AG09309 (cell line): ENCODE measurements at places on chromosomes 12 and 14.
A peak's percentile ranks its signal among the peaks of the same experiment; 100 is the strongest.

GRCh38 chr14:56202256-56202655 lies 84.0 kb downstream of the PELI2 start:
- no peak for DNase-seq

- DNase-seq: no peak
These were observed 663 bp downstream of the WASHC3 start for GRCh38 chr12:102061096-102061559.

- DNase-seq: peak; percentile 31
These were observed 54.3 kb downstream of the GALNT9 start for GRCh38 chr12:132275110-132275531.

DNA sequence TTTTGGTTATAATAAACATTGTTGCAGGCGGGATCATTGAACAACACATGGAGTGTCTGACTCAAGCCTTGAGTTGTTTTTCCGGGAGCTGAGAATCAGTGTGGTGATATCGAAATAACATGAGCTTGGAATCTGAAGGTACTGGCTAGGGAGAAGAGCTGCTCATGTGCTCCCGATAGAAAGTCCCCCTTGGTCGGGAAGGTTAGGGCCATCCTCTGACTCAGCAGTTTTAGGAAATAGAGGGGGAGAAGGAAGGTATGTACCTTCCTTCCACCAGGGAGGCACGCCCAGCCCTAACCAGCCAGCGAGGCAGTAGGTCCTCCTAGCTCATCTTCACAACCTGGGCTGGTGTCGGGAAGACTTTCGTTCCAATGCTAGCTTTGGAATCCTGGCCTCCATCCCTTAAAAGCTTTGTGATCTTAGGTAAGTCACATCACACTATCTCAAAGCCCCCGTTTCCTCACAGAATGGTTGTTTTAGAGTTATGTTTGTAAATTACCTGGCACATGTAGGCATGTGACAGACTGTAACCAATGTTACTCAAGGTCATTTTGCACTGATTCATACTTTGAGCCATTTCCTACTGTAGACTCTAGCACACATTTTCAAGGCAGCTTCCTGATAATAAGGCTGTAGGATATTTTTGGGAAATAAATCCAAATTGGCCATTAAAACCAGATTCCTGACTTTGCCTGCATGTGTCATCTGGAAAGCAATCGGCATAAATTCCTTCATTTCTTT lies 1.9 kb upstream of the RAB35 start:
- DNase-seq: peak; percentile 59

DNA sequence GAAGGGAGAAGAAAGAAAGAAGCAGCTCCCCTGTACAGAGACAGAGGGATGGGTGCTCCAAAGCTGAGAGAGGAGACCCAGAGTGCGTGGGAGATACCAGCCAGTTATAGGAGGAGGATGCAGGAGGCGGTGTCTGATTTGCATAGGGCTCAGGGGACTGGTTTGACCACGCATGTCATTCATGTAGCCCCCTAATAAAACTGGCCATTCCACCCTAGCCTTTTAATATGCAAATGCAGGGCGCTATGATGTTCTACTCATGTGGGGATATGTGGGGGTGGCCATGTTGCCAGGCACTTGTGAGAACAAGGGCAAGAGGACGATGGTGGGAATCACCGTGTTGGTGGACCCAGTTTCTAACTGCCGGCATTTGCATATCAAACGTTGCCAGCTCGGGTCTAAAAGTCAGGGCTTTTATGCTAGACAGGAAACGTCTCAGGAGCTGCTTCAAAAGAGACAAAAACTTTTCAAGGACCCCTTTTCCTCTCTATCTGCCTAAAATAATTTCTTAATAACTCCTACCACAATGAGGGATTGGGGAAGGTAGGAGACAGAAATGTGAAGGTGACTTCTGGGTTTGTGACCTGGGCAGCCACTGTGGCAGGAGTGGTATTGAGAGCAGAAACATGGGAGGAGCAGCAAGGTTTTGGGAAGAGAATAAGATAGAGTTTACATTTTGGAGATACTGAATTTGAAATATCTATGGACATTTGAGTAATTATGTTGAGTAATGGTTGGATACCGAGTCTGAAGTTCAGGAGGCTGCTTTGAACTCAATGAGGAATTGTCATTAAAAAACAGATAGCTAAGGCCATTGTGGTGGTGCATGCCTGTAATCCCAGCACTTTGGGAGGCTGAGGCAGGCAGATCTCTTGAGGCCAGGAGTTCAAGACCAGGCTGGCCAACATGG lies 2.2 kb upstream of the ATXN3 start:
- no peak for DNase-seq

DNA sequence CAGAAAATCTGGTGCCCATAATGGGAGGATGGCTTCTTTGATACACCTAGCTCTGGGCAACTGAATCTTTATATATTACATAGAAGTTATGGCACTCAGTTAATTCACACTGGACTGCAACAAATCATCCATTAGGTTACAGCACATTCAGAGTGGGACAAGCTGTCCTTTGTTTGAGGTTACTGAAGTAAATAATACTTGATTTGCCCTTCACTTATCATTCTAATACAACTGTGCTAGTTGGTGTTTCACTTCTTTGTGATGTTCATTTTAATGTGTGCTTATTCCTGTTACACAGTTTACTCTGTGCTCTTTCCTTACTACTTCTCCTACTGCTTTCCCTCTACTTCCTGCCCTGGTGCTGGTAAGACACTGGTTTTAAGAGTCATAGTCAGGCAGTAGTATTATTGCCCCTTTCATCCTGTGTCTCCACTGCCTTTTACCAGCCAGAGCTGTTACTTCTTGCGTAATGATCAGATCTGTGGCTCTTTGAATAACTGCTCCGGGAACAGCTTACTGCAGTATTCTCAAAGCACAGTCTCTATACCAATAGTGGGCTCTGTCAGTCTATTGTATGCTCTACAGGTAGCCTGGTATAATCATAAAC lies 36.4 kb upstream of the GXYLT1 start:
- no peak for DNase-seq

GRCh38 chr12:22283508-22283907 lies 51.0 kb downstream of the ST8SIA1 start:
- no peak for DNase-seq

DNA sequence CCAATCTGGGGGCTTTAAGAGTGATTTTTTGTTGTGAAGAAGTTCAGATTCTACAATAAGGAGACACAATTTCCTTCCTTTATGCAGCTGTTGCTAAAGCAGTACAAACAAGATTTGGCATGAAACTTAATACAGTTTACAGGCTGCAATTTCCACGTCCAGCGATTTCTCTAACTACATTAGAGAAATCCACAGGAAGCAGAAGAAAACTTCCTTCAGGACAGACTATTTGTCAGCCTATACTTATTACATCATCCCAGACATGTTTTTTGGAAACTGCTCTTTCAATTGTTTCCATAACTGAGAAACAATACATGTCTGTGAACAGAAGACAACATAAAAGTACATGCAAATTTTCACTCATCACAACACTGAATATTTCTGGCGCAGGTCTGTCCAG lies 204.3 kb downstream of the TTC7B start:
- DNase-seq: no peak

DNA sequence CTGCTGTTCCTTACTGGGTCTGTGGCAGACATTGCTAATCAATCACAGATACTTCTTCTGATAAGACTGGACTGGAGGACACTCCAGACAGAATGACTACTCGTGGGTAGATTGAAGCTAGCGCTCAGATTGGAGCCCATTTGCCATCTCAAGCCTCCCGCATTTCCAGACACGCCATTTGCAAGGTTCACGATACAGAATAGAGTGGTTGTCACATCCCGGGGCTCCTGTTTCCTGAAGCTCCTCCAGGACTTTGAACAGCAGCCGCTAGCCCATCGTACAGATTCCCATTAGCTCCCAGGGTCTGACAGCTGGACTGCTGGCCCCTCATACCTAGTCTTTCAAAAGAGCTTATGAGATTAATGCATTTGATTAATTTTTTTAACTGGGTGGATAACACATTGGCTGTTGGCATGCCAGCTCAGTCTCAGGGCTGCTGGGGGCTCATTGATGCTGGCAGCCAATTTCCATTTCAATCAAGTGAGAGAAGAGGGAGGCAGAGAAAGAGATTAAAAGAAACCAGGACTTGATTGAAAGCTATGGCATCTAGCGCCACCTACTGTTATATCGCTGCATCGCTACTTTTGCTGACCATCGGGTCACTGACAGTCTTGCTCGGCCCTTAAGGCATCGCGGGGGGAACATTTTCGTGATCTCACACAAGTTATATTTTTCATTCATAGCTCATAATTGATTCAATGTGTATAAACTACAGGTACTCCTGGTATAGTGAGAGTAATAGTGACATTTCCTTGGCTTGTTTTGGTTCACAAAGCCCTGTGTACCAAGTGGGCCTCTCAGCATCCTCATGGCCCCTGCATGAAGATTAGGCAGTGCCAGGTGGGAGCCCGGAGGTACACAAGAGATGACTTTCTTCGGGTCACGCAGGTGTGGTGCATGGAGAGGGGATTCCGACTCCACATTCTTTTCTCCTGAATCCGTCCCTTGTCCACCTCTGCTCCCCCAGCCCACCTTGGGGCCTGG lies 78.6 kb downstream of the CCDC60 start:
- DNase-seq: peak; percentile 1

- peak; percentile 29 for DNase-seq
These were observed 58.3 kb upstream of the ARID2 start for GRCh38 chr12:45671254-45671653.

GRCh38 chr12:94725375-94726168 lies 75.2 kb upstream of the TMCC3 start:
- peak; percentile 18 for DNase-seq

DNA sequence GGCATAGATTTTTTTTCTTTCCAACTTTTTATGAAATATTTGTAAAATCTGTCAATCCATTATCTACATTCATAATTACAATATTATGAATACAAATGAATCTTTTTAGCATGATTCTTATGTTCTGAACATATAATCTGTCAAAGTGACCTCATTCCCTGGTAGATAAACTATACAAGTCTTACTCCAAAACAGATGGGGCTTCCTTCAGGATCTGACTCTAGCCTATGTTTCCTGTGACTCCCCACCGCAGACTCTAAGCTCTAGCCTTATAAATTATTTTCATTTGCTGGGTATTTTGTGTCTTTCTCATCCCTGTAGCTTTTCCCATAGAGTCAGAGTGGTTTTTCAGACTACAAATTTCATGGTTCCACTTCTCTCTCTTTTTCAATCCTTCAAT lies 202.1 kb upstream of the KITLG start:
- no peak for DNase-seq

GRCh38 chr12:19778172-19778571 lies 338.9 kb downstream of the AEBP2 start:
- DNase-seq: no peak

DNA sequence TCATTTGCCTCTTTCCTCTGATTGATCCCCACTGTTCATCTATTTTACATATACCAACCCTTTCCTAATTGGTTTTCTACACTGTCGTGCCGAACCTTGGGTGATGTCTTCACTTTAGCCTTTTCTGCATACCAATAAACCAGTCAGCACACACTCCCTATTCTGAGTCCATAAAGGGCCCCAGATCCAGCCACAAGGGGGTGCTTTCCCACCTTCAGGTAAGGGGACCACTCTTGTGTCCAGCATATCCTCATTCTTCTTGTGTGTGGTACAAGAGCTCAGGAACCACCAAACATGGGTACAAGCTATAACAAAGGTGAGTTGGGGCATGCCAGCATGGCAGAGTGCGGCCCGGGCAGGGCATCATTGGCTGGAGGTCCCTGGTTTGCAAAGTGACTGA lies 859.8 kb downstream of the FSCB start:
- DNase-seq: no peak

DNA sequence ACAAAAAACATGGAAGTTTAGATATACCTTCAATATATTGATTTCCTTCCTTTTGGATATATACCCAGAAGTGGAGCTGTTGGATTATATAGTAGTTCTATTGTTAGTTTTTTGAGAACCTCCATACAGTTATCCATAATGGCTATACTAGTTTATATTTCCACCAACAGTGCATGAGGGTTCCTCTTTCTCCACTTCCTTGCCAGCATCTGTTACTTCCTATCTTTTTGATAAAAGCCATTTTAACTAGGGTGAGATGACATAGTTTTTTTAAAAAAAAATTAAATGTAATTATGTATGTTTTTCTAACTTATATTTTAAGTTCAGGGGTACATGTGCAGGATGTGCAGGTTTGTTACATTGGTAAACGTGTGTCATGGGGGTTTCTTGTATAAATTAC lies 10.0 kb upstream of the SLC38A4 start:
- DNase-seq: no peak

DNA sequence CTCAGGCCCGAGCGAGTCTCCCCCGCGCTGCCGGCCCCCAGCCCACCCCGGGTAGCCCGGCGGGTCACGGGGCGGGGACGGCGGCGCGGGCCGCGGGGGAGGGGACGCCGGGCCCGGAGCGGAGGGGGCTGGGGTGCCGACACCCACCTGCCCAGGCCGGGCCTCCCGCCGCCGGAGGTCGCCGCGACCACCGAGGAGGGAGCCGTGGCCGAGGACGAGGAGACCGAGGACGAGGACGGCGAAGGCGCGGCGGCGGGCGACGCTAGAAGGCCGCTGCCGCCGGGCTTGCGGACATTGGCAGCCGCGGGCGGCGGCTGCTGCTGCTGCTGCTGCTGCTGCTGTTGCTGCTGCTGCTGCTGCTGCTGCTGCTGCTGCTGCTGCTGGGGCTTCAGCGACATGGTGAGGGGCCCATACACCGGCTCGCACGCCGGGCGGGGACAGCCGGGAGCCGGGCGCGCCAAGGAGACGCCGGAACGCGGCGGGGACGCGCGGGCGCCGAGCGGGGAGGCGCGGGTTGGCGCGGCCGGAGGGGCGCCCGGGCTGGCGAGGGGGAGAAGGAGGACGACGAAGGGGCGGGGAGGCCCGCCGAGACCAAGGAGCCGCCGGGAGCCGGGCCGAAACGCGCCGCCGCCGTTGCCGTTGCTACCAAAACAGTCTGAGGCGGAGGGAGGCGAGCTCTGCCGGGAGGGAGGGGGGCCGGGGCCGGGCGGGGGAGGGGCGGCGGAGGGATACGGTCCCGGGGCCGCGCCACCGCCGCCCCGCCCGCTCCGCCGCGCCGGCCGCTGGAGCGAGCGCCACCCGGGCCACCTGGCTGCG lies at the start of gene ATXN2:
Gene ATXN2 (minus strand): TSS at position 679 of the 816 bp plus-strand sequence. CDS start 281 bp downstream, at position 398.
- DNase-seq: no peak

- no peak for DNase-seq
These were observed 14.9 kb downstream of the HCAR2 start for GRCh38 chr12:122688291-122688690.

GRCh38 chr12:5505116-5505515 lies 73.2 kb downstream of the NTF3 start:
- DNase-seq: no peak

DNA sequence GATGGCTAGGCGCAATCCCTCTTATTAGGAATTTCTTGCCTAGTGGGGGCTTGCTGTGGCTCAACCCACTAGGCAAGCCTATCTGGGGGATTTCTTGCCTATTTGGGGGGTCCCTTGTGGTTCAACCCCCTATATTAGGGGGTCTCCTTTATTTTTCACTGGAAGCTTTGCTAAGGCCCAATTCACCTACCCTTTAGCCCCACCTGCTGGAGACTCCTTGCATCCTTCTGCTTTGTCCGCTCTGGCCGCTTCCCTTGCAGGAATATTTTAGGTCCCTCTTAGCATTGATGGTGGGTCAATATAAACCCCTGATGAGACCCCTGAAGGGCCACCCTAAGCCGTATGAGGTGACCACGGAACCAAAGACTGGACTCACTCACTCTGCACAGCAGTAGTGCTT lies 1552.1 kb downstream of the AACS start:
- no peak for DNase-seq

- DNase-seq: peak; percentile 87
These were observed 194.0 kb downstream of the DPF3 start for GRCh38 chr14:72699852-72700257.
